ENCODE measurements at places on chromosomes 4 and X.

GRCh38 chrX:136623396-136623795, 24.6 kb upstream of the CD40LG start:
- no peak for DNase-seq

GRCh38 chrX:42533761-42534160, 244.2 kb downstream of the PPP1R2C start:
- no peak for DNase-seq

DNA sequence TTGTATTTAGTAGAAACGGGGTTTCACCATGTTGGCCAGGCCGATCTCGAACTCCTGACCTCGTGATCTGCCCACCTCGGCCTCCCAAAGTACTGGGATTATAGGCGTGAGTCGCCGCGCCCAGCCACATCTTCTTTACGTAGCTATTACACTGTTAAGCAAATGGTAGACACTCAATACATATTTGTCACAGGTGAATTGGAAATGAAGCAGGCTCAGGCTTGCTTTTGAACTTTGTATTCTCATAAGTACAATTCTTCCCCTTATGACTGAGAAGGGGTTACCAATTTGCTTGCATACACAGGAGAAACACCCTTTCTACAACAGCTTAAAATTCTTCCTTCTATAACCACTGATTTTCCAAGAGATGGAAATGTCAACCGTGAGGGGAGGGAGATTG, 787 bp upstream of the SRPX2 start:
- DNase-seq, result no peak

- peak; percentile 88 for DNase-seq
Observed at GRCh38 chr4:106676173-106676921, 307.8 kb upstream of the GIMD1 start.
